GM20000 (cell line): ENCODE measurements at places on chromosomes 4 and X.

DNA sequence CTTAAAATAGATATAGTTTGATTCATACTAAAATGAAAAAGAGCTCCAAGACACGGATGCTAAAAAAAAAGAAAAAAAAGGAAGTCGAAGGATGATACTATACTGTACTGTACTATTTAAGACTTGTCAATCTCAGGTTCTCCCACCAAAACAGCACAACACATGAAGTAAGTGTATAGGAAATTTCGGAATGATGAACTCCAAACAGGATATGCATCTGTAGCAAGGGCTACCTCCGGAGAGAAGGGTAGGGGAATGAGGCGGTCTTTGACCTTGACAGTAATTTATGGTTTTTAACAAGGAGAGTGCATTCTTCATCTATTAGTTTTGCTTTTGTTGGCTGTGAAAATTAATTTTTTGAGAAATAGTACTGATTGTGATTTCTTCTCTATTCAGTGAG is 541 bp upstream of the FIP1L1 start:
- no peak for DNase-seq

DNA sequence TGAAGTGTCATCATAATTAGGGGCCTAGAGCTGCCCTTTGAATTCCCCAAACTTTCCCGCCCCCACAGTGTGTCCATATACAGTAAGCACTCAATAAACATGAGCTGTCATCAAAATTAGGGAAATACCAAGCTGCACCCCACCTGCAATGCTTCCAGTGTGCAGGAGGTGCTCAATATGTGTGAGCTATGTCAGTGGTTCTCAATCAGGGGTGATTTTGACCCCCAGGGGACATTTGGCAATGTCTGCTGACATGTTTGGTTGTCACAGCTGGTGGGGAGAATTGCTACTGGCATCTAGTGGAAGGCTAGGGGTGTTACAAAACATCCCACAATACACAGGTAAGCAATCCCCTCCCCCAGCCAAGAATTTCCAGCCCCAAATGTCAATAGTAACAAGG is 748 bp downstream of the CFP start:
- no peak for DNase-seq

DNA sequence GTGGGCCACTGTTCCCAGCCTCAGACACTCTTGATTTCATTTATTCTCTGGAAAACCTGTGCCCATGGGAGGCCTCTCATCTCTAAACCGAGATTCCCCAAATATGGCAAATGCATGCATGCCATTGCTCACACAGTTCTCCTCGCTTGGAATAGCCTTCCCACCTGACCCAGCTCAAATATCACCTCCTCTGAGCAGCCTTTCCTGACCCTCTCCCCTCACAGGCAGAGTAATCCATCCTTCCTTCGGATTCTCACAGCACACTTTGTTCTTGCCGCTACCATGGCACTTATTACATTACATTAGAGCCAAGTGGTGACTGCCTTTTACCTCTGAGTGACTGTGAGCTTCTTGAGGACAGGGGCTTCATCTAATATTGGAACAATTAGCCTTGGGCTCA is 209.5 kb downstream of the HS6ST2 start:
- no peak for DNase-seq

- DNase-seq = no peak
These were observed 310.8 kb upstream of the SLIT2 start for GRCh38 chr4:19940861-19941260.

- no peak for DNase-seq
These were observed 44.8 kb upstream of the HERC6 start for GRCh38 chr4:88333741-88334405.
